ENCODE measurements at places on chromosomes 16 and 17.

GRCh38 chr17:29569245-29569950, 897 bp downstream of the TP53I13 start:
- DNase-seq: no peak

DNA sequence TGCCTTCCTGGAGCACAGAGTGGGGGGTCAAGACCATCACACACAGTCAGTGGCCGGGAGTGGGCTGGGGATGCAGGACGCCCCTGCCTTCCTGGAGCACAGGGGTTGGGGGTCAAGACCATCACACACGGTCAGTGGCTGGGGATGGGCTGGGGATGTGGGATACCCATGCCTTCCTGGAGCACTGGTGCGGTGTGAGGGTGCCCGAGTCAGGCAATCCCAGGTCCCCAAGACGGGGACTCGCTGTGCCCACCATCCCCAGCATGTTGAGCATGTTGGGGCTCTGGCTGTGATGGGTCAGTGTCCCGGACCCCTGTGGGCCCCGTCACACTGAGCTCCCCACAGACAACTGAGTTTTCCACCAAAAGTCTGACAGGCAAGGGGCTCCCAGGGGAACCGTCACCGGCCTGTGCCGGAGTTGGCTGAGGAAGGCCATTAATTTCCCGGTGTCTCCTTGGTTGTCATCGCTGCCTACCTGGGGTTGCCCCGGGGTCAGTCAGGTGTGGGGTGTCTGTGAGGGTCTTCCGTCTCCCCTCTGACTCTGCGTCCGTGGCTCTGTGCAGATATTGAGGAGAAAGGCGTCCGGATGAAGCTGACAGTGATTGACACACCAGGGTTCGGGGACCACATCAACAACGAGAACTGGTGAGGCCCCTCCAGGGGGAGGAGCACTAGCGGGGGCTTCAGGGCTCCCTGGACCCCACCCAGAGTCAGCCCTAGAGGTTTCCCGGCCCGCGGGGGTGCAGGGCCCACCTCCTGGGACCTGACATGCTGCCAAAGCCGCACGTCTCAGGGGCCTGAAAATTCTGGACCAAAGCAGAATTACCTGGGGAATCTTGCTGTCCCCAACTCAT, 347.1 kb downstream of the SEC14L1 start:
- no peak for DNase-seq

DNA sequence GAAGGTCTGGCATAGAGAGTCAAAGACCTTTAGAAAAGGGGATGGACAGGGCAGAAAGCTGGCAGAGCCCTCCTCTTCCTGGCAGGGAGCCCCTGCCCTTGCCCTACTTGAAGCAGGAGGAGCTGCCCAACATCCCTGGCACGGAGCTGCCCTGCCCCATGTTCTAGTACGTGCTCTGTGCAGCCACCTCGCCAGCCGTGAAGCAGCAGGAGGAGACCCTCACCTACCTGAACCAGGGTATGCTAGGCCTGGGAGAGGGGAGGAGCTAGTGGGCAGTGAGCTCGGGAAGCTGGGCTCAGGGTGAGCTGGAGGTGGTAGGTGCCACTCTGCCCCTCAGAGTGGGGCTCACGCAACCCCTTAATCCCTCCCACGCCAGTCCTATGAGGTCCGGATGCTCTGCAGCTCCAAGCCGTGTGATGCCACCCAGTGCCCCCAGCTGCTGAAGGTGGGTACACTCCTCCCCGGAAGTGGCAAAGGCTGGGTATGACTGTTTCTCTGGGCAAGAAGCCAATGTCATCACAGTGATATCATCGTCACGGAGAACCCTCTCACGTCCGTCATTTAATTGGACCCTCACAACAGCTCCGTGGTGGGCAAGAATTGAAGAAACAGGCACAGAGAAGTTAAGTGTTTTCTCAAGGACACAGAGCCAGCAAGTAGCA, 12.7 kb upstream of the STAC2 start:
- no peak for DNase-seq

DNA sequence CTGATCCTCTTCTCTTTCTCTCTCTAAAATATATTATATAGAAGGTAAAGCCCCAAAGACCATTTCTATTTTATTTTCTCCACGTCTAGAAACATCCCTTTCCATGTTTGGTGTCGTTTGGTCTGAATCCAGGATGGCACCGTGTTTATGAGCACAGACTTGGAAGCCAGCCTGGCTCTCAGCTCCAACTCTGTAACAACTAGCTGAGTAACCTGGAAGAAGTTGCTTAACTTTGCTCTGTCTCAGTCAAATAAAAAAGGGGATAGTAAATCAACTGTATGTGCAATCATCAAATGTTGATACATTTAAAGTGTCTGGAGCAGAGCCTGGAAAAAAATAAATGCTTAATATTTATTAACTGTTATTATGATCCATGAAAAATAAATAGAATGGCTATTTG, 249.8 kb upstream of the MAF start:
- DNase-seq: no peak

GRCh38 chr16:27759301-27759871, 209.4 kb downstream of the KATNIP start:
- no peak for DNase-seq

GRCh38 chr17:82977606-82978005, 101.8 kb upstream of the METRNL start:
- DNase-seq: no peak

GRCh38 chr17:67753026-67753425, 35.3 kb downstream of the NOL11 start:
- no peak for DNase-seq

DNA sequence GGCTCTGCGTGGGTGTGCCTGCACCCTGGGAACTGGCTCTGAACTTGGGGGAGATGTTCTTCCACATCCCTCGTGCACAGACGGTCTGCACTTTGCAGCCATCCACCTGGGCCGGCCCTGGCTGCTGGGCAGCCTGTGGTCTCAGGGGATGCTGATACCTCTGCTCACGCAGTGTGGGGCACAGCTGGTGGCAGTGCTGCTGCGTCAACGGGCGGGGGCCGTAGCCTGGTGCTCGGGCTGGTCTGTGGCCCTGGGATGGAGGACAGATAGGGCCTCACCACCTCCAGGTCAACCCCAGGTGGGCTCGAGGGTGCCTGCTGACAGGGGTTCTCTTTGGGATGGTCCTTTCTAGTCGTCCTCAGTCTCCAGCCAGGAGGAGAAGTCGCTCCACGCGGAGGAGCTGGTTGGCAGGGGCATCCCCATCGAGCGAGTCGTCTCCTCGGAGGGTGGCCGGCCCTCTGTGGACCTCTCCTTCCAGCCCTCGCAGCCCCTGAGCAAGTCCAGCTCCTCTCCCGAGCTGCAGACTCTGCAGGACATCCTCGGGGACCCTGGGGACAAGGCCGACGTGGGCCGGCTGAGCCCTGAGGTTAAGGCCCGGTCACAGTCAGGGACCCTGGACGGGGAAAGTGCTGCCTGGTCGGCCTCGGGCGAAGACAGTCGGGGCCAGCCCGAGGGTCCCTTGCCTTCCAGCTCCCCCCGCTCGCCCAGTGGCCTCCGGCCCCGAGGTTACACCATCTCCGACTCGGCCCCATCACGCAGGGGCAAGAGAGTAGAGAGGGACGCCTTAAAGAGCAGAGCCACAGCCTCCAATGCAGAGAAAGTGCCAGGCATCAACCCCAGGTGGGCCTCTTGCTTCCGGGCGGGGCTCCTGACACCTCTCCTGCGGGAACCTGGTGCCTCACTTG, 36.3 kb downstream of the TSC2 start:
- no peak for DNase-seq

GRCh38 chr17:50614471-50615051, 20.1 kb upstream of the ABCC3 start:
- no peak for DNase-seq

GRCh38 chr17:44207743-44208142, 8.1 kb upstream of the ATXN7L3 start:
- DNase-seq: no peak

- no peak for DNase-seq
Measured at GRCh38 chr17:51724043-51724580, 434.4 kb downstream of the CA10 start.

- no peak for DNase-seq
Measured at GRCh38 chr17:32297424-32297823, 31.8 kb downstream of the RHBDL3 start.

- peak; percentile 65 for DNase-seq
Measured at GRCh38 chr17:75524970-75525805, at the start of gene LLGL2. Gene LLGL2, plus strand, starts transcription at chr17:75525697. Its CDS starts 17,730 bp downstream, at chr17:75543427.
